Fibroblast of lung (primary cell): ENCODE measurements at places on chromosomes 11 and 22.

DNA sequence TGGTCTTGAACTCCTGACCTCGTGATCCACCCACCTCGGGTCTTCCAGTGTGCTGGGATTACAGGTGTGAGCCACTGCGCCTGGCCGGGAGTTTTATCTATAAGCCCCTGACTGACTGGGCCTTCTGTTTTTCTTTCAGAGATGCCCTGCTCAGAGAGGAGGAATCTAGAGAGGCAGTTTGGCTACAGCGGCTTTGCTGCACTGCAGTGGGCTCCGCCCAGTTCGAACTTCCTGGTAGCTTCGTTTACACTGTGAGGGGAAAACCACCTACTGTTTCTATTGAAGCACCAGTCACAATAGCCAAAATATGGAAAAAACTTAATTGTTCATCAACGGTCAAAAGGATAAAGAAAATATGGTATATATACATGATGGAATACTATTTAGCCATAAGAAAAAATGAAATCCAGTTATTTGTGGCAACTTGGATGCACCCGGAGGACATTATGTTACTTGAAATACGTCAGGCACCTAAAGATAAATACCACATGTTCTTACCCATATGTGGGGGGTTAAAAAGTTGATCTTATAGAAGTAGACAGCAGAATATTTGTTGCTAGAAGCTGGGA, 31.9 kb upstream of the FAM181B start:
- DNase-seq, result no peak
- no peaks in the 10 kb centered on the region for H3K36me3 ChIP-seq
- H3K27ac ChIP-seq, result no peak overlapping the region
- no peaks in the 10 kb centered on the region for H3K4me1 ChIP-seq
- H3K27me3 ChIP-seq, result no peaks in the 10 kb centered on the region

- peak overlapping the region; percentile 84 for H3K27ac ChIP-seq
- H3K27me3 ChIP-seq, result no peaks in the 10 kb centered on the region
- DNase-seq, result peak; percentile 97
- H3K36me3 ChIP-seq, result peaks cover 3% of the 10 kb centered on the region
- H3K4me3 ChIP-seq, result no peak overlapping the region
- H3K4me1 ChIP-seq, result peaks cover 38% of the 10 kb centered on the region
These were observed 6.4 kb downstream of the CLMP start for GRCh38 chr11:123188508-123189165.

DNA sequence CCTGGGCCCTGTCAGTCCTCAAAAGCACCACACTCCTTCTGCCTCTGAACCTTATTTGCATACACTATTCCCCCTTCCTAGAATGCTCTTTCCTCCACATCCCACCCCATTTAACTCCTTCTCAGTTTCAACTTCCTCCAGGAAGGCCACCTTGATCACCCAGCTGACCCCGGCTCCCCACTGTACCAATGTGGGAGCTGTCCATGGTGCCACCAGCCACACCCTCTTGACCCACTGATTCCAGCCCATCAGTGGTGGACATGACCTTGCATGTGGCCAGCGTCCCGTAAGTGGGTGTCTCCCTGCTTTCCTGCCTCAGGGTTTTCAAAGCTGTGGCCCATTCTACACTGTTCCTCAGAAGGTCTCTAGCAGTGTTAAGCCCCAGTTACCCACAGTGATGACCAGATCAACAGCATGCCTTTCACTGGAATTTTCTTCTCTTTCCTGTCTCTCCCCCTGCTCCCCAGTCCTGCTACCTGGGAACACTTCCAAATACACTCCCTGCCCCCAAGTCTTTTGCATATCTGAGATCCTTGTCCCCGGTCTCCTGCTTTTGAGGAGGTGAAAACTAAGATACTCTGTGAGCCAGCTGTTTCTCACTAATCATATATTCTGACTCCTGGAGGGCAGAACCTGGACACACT, 346.6 kb downstream of the MN1 start:
- no peak overlapping the region for H3K27ac ChIP-seq
- H3K4me3 ChIP-seq, result no peak overlapping the region
- no peaks in the 10 kb centered on the region for H3K36me3 ChIP-seq
- peak; percentile 40 for DNase-seq

DNA sequence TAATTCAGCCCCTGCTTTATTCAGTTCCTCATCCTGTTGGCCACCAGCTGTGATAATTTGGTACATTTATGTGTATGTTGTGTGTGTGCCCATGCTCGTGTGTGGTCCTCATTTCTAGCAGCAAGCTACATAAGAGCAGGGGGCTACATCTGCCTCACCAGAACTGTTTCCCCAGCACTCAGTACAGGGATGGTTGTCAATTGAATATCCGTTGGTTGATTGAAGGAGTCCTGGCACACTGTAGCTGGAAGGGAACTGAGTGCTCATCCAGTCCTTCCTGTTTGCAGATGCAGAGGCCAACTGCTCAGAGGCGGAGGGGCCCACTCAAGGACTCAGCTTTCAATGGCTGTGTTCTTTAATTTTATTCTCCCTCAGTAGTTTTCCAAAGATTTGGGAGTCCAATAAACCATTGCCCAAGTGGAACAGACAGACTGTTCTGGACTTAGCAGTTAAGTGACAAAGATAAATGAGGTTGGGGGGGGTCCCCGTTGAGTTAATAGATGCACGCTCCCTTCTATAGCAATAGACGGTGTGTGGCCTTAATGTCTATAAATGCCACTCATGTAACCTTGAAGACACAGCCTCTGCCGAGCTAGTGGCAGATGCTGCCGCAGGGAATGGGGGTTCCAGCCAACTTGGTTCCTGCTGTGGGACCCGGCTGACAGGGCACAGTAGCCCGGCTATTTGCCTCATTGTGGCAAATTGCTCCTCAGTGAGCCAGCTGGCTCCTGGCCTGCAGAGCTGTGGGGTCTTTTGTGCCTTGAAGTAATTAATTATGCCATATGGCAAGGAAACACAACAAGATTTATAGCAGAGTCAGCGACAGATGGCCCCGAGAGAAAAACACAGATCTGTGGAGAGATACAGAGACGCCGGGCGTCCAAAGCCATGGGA, 71.4 kb upstream of the GRK3 start:
- DNase-seq, result no peak
- peaks cover 2% of the 10 kb centered on the region for H3K4me1 ChIP-seq
- H3K27ac ChIP-seq, result no peak overlapping the region
- H3K36me3 ChIP-seq, result no peaks in the 10 kb centered on the region
- no peaks in the 10 kb centered on the region for H3K27me3 ChIP-seq

DNA sequence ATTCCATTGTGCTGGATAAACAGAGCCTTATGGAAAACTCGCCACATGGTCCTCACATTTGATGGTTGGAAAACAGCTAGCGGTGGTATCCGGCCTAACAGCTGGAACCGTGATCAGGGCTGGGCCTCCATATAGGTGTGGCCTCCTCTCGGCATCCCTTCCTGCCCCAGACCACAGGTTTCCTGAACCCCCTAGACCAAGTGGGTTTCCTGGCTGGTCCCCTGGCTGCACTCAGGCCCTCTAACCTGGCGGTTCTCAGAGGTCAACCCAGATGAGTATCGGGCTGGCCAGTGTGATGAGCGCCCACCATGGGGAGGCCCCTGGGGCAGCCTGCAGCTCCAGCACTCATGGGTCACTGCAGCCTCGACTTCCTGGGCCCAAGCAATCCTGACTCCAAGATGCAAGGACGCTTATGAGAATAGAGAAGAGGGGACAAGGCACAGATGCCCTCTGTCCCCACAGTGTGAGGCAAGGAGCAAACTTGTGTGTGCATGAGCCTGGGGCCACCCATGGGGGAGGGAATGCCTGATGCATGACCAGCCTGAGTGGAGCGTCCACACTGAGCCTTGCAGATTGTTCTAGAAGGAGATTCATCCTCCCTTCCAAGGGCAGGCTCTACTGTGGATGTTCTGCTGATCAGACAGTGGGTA, 53.4 kb upstream of the WNT7B start:
- peaks cover 6% of the 10 kb centered on the region for H3K27me3 ChIP-seq
- no peak overlapping the region for H3K4me3 ChIP-seq
- DNase-seq, result no peak
- peaks cover 4% of the 10 kb centered on the region for H3K4me1 ChIP-seq
- H3K36me3 ChIP-seq, result no peaks in the 10 kb centered on the region

GRCh38 chr11:100827934-100828661, 141.0 kb downstream of the ARHGAP42 start:
- peaks cover 20% of the 10 kb centered on the region for H3K4me1 ChIP-seq
- no peak overlapping the region for H3K4me3 ChIP-seq
- H3K27me3 ChIP-seq, result no peaks in the 10 kb centered on the region
- no peak overlapping the region for H3K27ac ChIP-seq
